GM13976 (cell line): ENCODE measurements at places on chromosomes 2 and 18.

DNA sequence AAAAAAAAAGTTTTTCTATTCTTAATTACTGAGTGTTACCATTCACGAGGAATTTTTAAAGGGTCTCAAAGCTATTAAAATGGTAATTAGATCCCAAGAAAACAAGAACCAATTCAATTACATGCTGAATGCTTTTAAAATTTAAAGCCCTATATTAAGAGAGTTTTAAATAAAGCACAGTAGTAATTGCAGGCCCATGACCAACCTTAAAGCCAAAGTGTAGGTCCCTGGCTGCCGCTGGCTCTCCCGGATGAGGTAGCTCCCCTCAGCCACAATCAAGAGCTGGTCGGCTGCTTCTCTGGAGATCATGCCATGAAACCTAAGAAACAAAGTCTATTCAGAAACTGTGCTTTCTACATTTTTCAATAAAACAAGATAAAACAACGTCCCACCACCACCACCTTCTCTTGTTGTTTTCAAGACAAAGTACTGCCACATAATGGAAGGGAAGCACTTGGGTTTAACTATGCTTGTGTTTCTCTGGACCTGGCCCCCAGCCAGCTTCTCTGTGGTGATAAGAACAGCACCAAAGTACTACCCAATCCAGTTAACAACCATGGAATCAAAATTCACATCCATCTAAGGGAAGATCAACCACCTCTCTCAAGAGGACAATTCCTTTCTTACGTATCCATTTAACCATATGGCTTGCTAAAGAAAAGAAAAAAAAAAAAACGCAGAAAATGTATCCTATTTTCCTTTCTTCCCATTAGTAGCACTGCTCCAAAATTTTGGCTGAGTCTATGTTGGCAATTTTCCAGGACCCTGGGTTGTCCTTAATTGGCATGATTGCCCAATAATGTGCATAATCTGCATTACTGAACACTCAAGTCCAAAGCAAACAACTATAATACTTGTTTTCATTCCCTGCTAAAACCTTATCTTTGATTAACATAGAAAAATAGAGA lies 90.1 kb downstream of the CHN1 start:
- DNase-seq, result no peak

- no peak for DNase-seq
Observed at GRCh38 chr2:181308766-181309515, 148.2 kb upstream of the ITGA4 start.

GRCh38 chr18:58671632-58672564 lies 633 bp downstream of the MALT1 start:
- no peak for DNase-seq

DNA sequence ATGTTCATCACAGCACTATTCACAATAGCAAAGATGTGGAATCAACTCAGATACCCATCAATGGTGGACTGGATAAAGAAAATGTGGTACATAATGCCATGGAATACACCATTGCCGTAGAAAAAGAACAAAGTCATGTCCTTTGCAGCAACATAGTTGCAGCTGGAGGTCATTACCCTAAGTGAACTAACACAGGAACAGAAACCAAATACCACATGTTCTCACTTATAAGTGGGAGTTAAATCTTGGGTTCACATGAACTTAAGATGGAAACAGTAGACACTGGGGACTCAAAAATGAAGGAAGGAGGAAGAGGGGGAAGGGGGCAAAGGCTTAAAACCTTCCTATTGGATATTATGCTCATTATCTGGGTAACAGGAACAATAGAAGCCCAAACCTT lies 228.1 kb upstream of the RAB6C start:
- DNase-seq, result no peak

DNA sequence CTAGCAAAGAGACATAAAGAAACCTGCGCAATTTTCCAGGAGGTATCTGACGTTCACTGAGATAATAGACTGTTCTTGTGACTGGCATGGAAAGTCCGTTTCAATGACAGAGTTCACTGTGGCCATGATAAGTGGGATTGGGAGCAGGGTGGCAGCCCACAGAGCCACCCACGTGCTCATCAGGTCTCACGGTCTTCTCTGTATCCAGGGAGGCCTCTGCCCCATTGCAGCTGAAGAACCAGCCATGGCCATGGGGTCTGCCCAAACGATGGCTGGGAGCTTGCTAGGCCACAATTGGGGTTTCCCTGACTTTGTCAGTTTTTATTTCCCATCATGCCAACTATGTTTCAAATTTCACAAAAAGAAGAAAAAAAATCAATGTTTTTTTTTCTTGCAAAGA lies 57.2 kb downstream of the PDCL3 start:
- no peak for DNase-seq

DNA sequence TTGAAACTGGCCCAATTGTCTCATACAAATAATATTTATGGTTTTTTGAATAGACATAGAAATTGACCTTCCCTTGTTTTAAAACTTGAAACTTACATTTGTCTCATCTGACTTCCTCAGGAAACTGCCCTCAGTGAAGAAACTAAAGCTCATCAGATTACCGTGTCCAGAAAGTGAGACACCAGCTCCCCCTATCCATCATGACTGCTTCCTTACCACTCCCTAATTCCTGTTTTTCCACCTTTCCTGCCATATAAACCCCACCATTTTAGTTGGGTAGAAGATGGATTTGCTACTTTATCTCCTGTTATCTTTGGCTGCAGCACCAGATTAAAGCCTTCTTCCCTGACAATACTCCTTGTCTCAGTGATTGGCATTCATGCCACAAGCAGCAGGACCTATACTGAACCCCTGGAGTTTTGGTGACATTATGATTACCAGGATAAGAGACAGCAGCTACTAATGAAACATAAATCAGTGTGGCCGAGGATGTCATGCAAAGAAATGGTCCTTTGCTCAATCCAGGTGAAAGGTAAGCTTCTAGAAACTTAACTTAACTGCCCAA lies 1627.6 kb upstream of the ZEB2 start:
- DNase-seq, result no peak

- DNase-seq, result no peak
Observed at GRCh38 chr2:142222715-142223114, 91.9 kb upstream of the LRP1B start.

GRCh38 chr2:113167115-113167932 lies 6.4 kb upstream of the PSD4 start:
- DNase-seq, result no peak

GRCh38 chr2:60470340-60470739 lies 83.1 kb downstream of the BCL11A start:
- DNase-seq, result no peak

- no peak for DNase-seq
Observed at GRCh38 chr2:223532161-223532560, 70.0 kb downstream of the SCG2 start.

DNA sequence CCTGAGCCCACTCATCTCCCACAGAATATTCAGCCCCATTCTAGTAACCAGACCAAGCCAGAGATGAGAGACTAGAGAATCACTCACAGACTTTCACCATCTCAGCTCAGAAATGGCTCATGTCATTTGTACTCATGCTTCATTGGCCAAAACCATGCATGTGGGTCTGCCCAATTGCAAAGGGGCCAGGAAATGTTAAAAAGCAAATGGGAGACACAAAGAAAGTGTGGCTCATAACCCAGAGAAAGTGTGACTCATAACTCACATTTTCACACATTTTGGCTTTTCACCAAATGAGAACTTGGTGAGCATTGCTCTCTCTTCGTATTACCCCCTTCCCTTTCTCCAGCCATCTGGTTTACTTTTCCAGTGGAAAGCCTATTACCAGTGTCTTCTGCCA lies 66.2 kb downstream of the MDH1 start:
- DNase-seq, result peak; percentile 26

GRCh38 chr2:30686000-30686399 lies 121.2 kb downstream of the CAPN13 start:
- DNase-seq, result no peak

GRCh38 chr18:36974686-36975085 lies 145.8 kb downstream of the KIAA1328 start:
- no peak for DNase-seq

- DNase-seq, result no peak
Observed at GRCh38 chr2:122072666-122073065, 317.2 kb downstream of the TSN start.

- no peak for DNase-seq
Observed at GRCh38 chr2:41806286-41806685, 241.5 kb upstream of the PKDCC start.

DNA sequence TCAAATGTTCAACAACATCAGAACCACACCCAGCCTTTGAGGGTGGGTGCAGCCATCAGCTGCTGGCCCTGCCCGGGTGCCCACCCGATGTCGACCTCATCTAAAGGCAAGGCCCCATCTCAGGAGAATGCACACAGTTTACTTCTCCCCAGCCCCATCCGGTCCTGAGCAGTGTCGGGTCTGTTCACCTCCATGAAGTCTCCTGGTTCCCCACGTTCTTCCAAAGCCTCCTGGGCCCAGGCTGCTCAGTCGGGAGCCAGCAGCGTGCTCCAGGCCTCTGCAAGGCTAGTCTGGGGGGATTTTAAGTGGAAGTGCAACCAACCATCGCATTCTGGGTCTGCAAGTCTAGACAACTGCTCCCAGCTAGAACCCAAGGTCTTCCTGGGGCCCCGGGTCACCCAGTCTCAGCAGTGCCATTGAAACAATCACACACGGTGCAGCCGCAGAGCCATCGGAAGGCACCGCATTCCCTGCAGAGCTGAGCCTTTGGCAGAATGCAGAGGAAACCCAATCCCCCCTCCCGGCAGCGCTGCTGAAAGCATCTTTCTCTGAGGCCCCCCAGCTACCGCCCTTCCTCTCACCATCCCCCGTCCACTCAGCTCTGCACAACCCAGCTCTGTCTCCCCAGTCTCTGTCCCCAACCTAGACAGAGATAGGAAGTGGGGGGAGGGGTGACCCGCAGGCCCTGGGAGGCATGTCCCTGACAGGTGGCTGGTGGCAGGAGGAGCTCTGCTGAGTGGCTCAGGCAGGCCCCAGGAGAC lies 8.5 kb downstream of the ESPNL start:
- no peak for DNase-seq

- DNase-seq, result no peak
Observed at GRCh38 chr2:70090706-70091334, 3.5 kb downstream of the PCBP1 start.

DNA sequence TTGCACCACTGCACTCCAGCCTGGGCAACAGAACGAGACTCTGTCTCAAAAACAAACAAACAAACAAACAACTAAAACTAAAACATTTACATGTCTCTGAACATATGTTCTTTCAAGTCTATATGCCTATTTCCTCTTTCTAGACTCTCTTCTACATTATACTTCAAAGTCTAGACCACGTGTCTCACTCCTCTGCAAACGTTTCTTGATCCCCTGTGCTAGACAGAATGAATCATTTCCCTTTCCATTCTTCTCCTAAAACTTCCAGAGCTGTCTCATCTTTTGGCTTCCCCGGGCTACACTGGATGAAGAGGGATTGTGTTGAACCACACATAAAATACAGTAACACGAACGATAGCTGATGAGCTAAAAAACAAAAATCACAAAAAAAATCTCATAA lies 67.1 kb downstream of the BAZ2B start:
- DNase-seq, result no peak

- DNase-seq, result peak; percentile 52
Observed at GRCh38 chr2:109129356-109129920, 433 bp downstream of the SH3RF3 start.

DNA sequence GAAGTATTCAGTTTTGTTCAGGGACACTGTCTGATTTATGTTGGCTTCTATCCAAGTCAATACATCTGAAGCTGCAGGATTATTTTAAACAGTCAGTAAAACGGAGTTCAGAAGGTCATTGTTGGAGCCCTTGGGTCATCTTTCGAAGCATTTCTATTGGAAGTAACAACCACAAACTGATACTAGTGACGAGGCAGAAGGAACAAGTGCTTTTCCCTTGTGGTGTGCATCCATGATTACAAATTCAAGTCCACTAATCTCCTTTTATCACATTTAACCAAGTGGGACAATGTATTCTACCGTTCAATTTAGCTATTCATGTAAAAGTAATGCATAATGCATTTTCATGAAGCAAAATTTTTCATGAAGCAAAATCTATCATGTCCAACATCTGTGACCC lies 76.9 kb downstream of the CD226 start:
- DNase-seq, result no peak

DNA sequence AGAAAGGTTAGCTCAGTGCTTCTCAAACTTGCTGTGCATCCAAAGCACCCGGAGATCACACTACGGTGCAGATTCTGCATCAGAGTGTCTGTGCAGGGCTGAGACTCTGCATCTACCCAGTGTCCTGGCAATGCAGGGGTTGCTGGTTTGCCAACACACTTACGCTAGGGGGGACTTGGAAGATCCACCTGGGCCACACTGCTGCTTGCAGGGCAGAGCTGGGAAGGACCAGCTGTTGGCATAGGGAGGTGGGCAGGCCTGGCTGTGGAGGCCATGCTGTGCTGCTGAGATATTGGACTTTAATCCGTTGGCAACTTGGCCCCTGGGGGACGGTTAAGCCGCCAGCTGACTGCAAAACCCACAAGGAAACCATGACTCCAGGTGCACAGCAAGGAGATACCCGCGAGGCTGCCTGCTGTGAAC lies 397.6 kb upstream of the HS6ST1 start:
- no peak for DNase-seq

DNA sequence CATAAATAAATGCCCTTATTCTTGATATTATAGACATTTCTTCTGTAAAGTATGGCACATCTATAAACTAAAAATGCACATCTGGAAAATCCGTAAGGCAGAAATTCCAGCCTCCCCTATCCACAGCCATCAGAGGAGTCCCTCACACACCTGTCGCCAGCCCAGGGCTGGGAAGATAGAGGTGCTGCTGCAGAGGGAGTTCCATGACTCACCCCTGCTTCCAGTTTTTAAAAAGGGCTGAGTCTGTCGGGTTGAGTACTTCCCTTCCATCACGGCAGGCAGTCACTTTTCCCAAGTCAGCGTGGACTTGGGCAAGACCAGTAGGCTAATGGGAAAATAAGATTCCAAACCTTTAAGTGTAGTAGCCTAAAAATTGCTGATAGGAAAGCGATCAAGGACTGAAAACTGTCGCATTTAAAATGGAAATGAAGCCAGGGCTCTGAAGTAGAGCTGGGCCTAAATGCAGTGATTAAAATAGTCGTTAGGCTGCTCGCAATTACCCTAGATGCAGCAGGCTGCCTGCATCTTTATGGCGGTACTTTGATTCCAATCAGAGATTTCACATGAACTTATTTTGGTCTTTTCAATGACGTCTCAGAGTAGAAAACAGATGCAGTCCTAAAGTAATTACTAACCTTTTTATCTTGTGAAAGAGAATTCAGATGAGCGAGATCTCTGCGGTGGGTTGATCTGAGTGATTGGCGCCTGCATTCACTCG lies 280.5 kb downstream of the AGAP1 start:
- no peak for DNase-seq

GRCh38 chr18:29184654-29185053 lies 1007.7 kb upstream of the CDH2 start:
- DNase-seq, result no peak

DNA sequence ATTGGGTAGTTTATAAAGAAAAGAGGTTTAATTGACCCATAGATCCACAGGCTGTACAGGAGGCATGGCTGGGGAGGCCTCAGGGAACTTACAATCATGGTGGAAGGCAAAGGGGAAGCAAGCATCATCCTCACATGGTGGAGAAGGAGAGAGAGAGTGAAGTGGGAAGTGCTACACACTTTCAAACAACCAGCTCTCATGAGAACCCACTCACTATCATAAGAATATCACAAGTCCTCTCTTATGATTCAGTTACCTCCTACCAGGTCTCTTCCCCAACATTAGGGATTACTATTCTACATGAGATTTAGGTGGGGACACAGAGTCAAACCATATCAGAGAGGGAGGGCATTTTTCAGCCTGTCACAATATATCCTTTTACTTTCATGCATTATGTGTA lies 22.7 kb upstream of the DOCK10 start:
- DNase-seq, result no peak
